LNCaP clone FGC (cell line): ENCODE measurements at places on chromosomes 12 and 14.

DNA sequence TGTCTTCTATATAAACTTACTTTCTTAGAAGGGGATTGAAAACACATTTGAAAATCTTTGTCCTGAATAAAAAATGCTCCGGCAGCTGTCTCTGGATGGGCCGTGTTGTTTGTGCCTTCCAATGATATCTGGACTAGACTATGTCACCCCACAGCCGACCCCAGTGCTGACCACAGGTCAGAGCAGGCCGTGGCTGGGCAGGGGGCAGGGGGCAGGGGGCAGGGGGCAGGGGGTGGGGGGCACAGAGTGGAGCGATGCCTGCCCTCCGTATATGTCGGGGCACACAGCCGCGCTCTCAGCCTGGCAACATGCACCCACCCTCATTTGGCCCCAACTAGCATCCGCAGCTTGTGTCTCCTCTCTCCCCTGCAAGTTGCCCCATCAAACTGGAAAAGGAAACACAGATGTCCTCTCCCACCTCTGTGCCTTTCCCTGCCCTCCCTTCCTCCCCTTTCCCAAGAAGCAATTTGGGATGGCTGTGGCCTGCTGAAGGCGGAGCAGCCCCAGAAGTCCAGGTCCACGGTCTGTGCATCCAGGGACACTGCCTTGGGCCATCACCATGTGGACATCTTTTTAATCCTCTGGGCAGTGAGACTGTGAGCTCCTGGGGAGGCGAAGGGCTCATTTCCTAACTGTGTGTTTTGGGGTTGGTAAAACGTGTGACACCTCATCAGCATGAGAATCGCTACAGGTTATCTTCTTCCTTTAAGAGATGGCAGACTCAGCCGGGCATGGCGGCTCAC is 295.7 kb upstream of the RTL1 start:
- no peak for DNase-seq

GRCh38 chr12:6442836-6443235 is 1.9 kb upstream of the CD27 start:
- DNase-seq = no peak

DNA sequence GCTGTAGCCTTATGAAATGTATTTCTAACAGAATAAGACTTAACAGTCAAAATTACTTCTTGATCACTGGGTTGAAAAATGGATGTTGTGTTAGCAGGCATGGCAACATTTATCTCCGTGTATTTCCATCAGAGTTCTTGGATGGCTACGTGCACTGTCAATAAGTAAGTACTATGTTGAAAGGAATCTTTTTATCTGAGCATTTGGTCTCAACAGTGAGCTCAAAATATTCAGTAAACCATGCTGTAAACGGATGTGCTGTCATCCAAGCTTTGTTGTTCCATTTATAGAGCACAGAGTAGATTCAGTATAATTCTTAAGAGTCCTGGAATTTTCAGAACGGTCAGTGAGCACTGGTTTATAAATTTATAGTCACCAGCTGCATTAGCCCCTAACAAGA is 15.5 kb downstream of the SCAF11 start:
- DNase-seq = no peak

GRCh38 chr14:103067231-103067954 is 10.0 kb upstream of the CDC42BPB start:
- no peak for DNase-seq

GRCh38 chr14:53060046-53060445 is 93.1 kb downstream of the DDHD1 start:
- no peak for DNase-seq

DNA sequence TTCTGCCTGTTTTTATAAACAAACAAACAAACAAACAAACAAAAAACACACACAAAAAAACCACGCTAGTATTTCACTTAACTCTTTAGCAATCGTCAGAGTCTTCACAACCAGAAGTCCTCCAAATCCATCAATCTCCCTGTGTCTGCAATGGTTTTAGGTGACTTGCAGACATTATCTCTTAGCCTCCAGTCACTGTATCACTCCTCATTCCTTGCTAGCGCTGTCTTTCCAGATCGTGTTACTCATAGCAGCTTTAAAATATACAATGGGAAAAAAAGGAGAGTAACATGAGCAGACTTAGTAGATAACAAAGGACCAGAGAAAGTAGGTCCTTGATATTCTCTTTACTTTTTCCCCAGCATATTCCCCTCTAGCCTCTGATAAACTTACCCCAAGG is 15.5 kb upstream of the ETNK1 start:
- no peak for DNase-seq

GRCh38 chr12:51814311-51815088 is 34.0 kb downstream of the FIGNL2 start:
- DNase-seq = no peak

DNA sequence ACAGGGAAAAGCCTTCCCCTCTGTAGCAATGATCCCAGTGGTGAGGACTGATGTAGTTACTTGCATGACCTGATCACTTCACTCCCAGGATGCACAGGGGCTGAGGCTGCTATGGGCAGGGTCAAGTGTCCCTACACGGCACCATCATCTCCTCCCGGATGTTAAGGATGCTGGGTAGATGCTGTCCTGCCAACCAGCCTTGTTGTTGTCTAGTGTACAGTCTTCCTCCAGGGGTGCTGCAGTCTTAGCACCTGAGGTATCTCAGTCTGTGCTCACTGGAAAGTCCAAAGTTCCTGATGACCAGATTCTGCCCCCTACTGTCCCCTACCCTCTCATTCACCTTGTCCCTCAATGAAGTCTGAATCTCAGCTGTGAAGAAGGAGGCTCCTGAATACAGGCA is 20.1 kb downstream of the CPM start:
- no peak for DNase-seq

DNA sequence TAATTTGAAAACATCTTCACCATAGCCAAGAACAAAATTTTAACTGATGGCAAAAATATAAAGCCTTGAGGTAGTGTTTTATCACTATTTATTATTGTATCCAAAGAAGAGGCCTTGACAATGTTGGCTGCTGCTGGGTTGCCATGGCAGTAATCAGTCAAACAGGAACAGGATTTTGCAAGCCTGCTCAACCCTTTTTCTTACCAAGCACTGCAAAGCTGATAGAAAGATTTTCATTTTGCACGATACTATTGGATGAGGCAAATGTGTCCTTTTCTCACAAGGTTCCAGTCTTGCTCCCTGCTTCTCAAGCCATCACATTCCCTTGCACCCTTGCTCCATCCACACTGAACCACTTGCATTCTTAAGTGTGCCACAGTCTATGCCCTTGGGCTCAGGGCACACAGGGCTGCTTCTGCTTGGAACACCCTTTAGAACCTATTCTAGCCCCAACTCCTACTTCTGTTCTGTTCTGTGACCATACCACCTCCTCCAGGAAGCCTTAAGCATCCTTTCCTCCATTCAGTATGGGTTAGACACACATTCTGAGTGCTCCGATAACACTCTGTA is 76.5 kb upstream of the AMIGO2 start:
- peak; percentile 10 for DNase-seq

GRCh38 chr12:15155271-15155670 is 65.9 kb downstream of the RERG start:
- DNase-seq = no peak

GRCh38 chr12:124645530-124646244 is 78.3 kb upstream of the NCOR2 start:
- no peak for DNase-seq

GRCh38 chr14:64806202-64806861 is 73.4 kb downstream of the SPTB start:
- DNase-seq = peak; percentile 11

GRCh38 chr14:87955501-87955900 is 37.5 kb downstream of the GALC start:
- DNase-seq = no peak

- no peak for DNase-seq
These were observed 36.2 kb downstream of the PRMT8 start for GRCh38 chr12:3527181-3527580.

GRCh38 chr12:53699678-53700025 is 23.8 kb upstream of the ATP5MC2 start:
- no peak for DNase-seq

GRCh38 chr12:47032644-47033043 is 46.8 kb upstream of the PCED1B start:
- DNase-seq = peak; percentile 33

DNA sequence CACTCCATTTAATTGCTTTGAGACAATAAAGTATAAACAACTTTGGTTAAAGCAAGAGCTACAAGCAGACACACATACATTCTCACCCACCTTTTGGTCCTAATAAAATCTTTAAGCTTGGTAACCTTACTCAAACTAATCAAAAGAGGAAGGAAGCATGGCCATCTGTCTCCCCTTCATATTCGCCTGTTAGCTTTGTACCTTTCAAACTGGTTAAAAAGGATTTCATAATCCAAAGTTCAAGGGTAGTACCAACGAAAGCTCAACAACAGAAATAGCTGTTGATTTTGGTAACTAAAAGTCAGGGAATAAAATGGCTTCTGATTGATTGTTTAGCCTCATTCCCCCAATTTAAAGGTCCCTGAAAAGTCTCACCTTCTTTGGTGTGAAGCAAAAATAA is 456.9 kb downstream of the BCAT1 start:
- no peak for DNase-seq

DNA sequence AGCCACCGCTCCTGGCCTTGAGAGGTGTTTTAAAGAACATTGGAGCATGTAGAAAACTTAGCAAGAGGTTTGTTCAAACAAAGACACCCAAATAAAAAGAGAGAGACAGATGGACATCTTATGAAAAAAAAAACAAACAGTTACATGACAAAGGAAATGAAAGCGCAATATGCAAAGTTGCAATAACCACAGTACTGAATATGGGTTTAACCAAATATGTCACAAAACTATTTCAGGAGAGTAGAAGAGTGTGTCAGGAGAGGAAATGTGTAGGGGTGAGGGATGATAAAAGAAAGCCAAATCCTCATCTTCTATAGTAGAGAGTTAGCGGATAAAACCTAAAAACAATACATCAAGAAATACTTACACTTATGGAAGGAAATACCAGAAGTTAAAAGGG is 98.4 kb downstream of the GTF2A1 start:
- no peak for DNase-seq

GRCh38 chr14:45254771-45255170 is 1.8 kb upstream of the MIS18BP1 start:
- DNase-seq = no peak

- DNase-seq = no peak
These were observed 160.5 kb upstream of the DIO3 start for GRCh38 chr14:101400830-101401229.

DNA sequence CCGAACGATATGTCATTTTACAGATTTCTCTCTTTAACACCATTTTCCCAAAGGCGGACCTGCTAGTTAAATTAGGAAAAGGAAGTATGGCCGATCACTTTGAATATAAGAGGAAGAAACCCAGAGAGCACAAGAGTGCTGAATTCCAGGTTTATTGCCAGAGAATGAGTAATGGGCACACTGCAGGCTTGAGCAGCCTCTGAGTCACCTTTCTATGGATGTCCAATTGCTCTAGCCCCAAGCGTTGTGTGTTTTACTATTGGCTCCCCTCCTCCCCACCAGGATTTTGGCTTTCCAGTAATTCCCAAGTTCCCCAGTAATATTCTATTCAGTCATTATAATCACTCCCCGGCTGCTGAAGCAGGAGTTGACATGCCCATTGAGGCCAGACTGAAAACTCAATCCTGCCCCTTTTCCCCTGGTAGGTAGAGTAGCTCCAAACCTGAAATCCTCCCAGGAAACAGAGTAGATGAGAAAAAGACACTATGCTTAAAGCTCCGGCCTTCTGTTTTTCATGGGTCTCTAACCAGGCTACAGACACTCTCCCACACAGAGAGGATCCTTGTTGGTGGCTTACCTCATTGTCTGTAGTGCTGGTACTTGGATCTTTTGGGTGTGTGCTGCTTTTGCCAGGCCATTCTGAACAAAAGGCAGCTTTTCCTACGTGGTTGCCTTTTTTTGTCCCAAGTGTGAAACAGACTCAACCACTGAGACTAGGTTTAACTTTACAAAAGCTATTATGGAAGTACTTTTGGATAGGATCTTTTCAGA is 704.3 kb upstream of the FLRT2 start:
- no peak for DNase-seq
